ENCODE measurements at places on chromosomes 6 and 20.

DNA sequence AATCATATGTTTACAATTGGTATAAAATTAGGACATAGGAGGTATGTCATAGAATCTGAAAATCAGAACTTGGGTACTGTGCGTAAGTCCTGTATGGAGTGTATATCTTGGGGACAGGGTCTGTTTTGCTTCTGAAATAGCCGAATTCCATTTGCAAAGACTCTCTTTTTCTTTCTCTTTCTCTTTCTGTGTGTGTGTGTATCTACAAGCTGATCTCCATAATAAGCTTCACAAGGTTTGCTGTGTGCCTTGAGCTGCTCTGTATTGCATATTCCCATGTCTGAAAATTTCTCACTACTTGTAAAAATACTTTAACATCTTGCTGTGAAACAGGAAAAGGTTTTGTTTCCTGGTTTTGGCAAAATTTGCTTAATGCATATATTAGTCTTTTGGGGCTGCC lies 29.5 kb downstream of the STX11 start:
- no peak for DNase-seq

- peak; percentile 61 for DNase-seq
Observed at GRCh38 chr20:43839793-43840199, 74.9 kb upstream of the TOX2 start.

- no peak for DNase-seq
Observed at GRCh38 chr6:44428682-44429081, 41.2 kb downstream of the CDC5L start.

- peak; percentile 69 for DNase-seq
Observed at GRCh38 chr6:143536461-143536865, 24.9 kb upstream of the FUCA2 start.

DNA sequence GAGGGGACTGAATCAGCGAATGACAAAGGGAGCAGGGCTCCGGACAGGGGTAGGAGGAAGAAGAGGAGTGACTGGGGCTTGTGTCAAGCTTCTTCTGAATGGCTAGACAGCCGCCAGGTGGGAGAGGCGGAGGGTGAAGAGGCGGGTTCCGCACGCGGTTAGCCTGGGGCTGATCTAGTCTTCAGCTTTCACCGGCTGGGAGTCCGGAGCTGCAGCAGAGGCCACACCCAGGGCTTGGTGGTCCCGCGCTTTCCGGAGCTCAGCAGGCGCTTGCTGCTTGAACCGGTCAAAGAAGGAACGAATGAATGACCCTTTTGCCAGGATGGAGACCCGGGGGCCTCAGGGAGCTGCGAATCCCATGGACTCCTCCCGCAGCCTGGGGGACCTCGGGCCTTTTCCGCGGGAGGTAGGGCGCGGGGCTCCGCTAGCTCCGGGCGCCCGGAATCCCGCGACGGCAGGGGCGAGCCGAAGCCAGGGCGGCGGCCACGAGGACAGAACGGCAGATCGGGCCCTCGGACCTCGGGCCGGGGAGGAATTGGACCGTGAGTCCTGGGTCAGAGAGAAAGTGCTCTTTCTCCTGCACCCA lies at the start of gene C6orf141:
Gene C6orf141, plus strand, starts transcription at position 177 of the 586 bp plus-strand sequence. Its CDS starts 125 bp downstream, at position 302.
- DNase-seq = peak; percentile 64

- no peak for DNase-seq
Observed at GRCh38 chr6:17656092-17656491, 50.6 kb downstream of the NUP153 start.

DNA sequence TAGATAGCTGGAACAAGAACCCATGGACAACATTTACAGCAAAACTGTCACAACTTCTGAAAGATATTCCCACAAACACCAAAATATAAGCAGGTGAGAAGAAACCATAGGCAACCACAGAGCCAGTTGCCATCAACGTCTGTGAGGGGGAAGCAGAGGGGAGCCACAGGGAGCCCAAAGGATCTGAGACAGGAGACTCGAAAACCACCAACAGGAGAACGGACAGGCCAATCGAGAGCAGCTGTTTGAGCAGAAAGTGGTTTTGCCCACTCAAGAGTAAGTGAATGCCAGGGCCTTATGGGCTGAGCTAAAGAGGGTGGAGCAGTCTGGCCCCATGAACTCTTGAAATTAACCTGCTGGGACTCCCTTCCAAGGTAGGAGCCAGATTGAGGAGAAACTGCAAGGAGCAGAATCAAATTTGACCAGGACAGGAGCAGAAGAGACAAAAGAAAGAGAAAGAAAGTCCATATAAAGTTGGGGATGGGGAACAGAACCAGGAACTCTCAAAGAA lies 195.4 kb downstream of the ANKRD60 start:
- DNase-seq = peak; percentile 27

- DNase-seq = no peak
Observed at GRCh38 chr6:151359486-151359885, 31.9 kb downstream of the ZBTB2 start.

Data from activated CD8-positive, alpha-beta memory T cell treated with anti-CD3 and anti-CD28 coated beads, Interleukin-2, amount 10 ng/mL, durations not matched to agents 7 days and 5 days (primary cell).